ENCODE measurements at places on chromosomes 16 and 17.

GRCh38 chr17:17044846-17045561 is 2.7 kb downstream of the MPRIP start:
- DNase-seq, result peak; percentile 73

- no peak for DNase-seq
These were observed 84.5 kb downstream of the MRM3 start for GRCh38 chr17:866568-867103.

DNA sequence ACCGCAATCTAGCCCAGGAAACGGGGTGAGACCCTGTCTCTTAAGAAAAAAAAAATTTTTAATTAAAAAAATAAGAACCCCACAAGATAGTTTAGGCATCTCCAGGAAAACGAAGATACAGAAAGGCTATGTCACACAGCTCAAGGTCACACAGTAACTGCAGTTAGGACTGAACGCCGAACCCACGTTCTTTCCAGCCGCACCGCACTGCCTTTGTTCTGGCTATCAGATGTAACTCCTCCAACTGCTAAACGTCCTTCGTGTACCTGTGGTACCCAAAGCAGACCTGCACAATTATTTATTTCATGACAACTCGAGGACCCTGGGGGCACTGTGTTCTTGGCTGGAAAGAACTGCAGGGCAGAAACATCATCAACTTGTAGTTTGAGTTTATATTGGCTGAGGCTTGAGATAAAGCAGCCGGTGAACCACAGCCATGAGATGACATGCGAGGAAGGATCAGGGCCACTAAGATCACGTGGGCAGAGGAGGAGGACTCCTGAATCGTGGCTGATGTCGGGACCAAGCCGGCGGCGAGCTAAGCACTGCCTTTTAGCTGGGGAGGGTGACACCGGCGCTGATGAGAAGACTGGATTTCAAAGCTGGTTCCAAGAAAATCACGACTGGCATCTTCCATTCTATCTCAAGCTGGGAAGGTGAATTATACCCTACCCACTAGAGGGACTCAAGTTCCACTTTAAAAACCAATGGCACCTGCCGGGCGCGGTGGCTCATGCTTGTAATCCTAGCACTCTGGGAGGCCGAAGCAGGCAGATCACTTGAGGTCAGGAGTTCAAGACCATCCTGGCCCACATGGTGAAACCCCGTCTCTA is 20.7 kb upstream of the MNT start:
- peak; percentile 58 for DNase-seq

DNA sequence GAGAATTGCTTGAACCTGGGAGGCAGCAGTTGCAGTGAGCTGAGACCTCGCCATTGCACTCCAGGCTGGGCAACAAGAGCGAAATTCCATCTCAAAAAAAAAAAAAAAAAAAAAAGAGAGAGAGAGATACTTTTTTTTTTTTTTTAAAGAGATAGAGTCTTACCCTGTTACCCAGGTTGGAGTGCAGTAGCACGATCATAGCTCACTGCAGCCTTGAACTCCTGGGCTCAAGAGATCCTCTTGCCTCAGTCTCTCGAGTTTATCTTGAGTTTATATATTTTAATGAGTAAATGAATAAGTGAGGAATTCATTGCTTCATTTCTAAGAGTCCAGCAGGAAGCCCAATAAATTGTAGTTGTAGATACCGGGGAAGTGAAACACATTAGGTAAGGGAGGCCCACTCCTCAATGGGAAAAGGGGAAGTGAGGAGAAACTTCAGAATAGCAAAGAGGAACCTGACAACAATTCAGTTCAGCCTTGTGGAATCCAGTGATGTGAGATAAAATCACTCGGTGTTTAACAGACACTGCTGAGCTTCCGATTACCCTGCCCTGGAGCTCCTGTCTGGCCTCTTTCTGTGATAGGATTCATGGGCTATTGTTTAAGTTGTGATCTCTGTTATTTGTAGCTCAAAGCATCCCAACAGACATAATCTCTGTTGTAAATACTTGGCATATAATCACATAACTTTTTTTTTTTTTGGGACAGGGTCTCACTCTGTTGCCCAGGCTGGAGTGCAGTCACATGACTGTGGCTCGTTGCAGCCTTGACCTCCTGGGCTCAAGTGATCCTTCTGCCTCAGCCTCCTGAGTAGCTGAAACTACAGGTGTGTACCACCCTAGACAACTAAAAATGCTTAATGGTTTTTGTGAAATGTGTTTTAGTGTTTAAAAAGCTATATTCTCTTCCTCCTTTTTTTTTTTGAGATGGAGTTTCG is 15.8 kb upstream of the ITGAM start:
- no peak for DNase-seq

- no peak for DNase-seq
These were observed 55.1 kb upstream of the EMP2 start for GRCh38 chr16:10635365-10636021.

DNA sequence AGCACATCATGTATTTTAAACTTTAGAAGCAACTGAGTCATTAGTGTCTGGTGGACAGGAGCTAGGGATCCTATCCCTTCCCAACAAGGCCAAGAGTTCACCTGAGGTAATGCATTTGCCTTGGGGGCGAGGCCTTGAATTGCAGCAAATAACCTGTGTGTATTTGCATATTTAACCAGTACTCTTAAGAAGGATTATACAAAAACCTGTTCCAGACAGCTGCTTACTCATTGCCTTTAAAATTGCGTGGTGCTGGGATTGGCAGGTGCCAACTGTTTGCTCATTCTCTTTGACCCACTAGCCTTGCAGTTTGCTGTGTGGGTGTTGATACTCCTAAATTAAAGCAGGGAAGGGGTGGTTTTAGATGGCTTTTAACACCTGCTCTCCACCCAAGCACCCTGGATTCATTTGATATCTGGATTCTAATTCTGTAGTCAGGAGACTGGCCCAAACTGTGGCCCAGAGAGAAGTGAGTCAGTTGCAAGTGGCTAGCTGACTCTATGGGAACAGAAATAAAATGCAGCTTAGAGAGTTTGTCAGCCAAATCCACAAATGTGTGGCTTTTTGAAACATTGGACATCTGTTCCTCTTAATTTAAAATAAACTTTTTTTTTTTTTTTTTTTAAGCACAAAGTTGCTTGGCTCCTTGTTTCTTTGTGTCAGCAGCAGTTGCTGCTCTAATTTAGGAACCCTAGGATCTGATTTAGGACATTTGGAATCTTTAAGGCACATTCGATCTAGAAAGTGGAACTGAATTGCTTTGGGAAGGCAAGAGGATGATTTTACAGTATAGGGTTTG is 46.9 kb downstream of the TUBD1 start:
- no peak for DNase-seq

DNA sequence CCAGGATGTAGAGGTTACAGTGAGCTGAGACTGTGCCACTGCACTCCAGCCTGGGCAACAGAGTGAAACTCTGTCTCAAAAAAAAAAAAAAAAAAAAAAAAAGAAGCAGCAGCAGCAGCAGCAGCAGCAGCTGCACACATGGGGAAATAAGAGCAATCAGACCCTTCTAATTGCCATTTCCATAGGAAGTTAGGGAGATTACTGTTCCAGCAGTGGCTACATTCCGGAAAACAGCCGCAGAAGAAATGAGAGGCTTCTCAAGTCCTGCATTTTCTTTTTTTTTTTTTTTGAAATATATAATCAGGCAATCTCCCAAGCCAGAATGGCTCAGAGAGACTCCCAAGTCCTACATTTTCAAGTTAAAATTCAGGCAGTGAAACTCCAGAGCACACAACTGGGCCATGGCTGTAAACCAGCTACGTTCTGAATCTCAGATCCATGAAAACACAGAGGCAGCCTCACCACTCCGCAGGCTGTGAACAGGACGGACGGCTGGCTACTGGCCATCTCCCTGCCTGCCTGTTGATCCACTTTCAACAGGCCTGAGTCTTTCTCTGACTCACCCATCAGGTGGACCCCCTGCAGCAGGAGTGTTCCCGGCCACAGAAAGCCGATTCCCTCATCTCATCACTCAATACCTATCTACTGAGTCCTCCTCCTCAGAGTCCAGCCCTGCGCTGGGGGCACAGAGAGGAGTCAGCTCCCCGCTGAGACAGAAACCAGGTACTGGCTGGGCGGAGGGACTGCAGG is 15.0 kb downstream of the TRPV1 start:
- DNase-seq, result peak; percentile 9

DNA sequence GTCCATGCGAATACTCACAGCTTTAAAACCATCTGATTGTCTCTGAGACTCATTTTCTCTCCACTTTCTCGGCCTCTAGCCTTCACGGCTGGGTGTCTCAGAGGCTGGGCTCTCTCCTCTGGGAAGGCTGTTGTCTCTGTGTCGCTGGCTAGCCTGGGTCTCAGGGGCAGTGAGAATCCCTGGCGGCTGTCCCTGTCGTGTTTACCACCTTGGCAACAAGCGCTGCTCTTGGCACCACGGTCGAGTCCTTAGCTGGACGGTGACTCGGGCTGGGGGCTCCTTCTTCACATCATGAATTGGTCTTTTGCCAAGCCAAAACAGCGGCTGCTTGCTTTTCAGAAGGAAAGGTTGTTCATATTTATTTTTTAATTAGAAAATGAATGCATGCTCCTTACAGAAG is 81.1 kb downstream of the MSI2 start:
- no peak for DNase-seq

DNA sequence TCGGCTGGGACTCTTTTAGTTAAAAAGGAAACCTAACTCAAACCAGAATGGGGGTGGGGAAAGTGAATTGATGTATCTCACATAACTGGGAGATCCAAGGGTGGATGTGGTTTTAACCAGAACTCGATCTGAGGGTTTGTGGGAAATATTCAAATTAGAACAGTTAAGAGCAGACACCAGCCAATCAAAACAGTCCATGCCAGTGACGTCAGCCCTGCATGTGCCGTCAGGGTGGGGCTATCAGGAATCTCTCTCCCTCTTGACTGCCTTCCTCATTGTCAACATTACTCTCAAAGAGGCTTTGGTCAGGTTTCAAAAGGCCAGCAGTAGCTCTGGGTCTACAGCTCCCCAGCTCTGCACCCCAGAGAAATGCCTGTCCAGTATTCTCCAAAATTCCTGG is 94.2 kb upstream of the HSBP1 start:
- DNase-seq, result no peak

GRCh38 chr17:56740481-56740880 is 93.2 kb downstream of the C17orf67 start:
- DNase-seq, result peak; percentile 13

GRCh38 chr16:85235991-85236817 is 123.9 kb upstream of the CIBAR2 start:
- no peak for DNase-seq

DNA sequence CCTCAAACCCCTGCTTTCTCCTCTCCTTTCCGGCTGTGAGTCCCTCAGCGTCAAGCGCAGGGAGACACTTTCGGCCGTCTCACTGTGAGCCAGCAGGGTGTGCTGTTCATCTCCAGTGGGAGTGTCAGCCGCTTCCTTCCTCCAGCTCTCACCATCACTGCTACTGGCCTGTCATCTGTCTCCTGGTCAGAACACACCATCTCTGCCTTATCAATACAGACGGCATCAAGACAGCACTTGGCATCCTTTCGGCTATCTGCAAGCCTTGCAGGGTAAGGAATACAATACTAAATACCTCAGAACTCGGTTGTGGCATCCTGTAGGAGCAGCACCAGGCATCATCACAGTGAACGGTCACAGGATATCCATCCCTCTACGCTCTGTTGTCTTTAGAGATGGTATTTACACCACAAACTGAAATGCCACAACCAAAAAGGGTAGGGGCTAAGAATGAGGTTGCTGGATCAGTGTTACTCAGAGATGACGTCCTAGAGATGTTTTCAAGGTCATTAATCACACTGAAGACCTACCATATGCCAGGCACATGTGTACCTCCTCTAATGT is 20.7 kb upstream of the CMTM4 start:
- peak; percentile 41 for DNase-seq

GRCh38 chr17:35729405-35729833 is 2.0 kb upstream of the RASL10B start:
- no peak for DNase-seq

DNA sequence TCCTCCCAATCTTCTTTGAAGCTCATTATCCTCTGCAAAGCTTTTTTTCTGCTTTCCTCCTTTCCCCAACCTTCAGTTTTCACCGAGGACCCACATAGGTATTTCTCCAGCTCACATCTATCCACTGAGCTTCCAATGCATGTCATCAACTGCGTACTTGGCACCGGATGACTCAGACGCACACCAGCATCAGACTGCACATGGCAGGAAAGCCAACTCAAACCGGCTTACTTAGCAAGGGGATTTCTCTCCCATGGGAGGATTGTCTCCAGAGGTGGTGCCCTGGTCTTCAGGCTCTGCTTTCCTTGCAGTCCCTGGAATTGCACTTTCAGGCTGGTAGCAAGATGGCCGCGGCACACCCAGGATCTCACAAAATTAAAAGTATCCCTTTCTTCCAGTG is 1.7 kb upstream of the AKTIP start:
- DNase-seq, result peak; percentile 26

GRCh38 chr16:78735337-78735736 is 635.9 kb downstream of the WWOX start:
- no peak for DNase-seq

GRCh38 chr16:30934827-30935557 is 11.6 kb downstream of the FBXL19 start:
- DNase-seq, result peak; percentile 60

- no peak for DNase-seq
These were observed 149.0 kb upstream of the FAM20A start for GRCh38 chr17:68750208-68750562.

GRCh38 chr16:54697677-54698076 is 233.0 kb upstream of the IRX5 start:
- DNase-seq, result no peak

DNA sequence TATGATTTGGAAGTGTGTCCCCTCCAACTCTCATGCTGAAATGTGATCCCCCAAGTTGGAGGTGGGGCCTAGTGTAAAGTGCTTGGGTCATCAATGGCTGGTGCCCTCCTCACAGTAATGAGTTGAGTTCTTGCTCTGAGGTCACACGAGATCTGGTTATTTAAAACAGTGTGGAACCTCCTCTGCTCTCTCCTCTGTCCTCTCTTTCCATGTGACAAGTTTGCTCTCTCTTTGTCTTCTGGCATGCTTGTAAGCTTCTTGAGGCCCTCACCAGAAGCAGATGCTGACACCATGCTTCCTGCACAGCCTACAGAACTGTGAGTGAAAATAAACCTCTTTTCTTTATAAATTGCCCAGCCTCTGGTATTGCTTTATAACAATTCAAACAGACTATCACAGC is 19.9 kb downstream of the BRIP1 start:
- no peak for DNase-seq

GRCh38 chr16:85363427-85363826 is 249.7 kb upstream of the GSE1 start:
- no peak for DNase-seq

- DNase-seq, result no peak
These were observed 19.8 kb downstream of the CPD start for GRCh38 chr17:30398328-30399041.

DNA sequence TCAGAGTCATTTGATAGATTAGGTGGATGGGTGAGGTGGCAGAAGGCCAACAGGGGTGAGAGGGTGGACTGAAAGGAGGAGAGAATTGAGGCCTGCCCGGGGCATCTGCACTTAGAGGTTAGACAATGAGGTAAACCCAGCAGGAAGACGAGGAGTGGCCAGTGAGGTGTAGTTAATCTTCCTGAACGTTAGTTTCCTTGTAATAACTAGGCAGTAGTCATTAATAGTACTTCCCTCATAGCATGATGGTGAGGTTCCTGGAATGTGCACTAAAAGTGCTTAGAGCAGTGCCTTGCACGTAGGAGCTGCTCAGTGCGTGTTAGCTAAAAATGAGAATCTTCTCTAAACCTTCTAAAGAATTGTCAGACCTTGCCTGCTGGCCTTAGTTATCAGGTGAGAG is 13.5 kb upstream of the KSR1 start:
- DNase-seq, result no peak

GRCh38 chr17:5913032-5913531 is 157.1 kb upstream of the WSCD1 start:
- peak; percentile 27 for DNase-seq

- DNase-seq, result no peak
These were observed 148.9 kb downstream of the ITFG1 start for GRCh38 chr16:47311738-47312505.

- DNase-seq, result peak; percentile 24
These were observed at the start of gene NEUROD2 for GRCh38 chr17:39607851-39608130. Gene NEUROD2, minus strand, starts transcription at chr17:39607920. Its CDS starts 1,321 bp downstream, at chr17:39606599.
